ENCODE measurements at places on chromosomes 7 and 10.
A peak's percentile ranks its signal among the peaks of the same experiment; 100 is the strongest.

GRCh38 chr7:88835147-88835728, 39.7 kb upstream of the TEX47 start:
- no peak for DNase-seq

DNA sequence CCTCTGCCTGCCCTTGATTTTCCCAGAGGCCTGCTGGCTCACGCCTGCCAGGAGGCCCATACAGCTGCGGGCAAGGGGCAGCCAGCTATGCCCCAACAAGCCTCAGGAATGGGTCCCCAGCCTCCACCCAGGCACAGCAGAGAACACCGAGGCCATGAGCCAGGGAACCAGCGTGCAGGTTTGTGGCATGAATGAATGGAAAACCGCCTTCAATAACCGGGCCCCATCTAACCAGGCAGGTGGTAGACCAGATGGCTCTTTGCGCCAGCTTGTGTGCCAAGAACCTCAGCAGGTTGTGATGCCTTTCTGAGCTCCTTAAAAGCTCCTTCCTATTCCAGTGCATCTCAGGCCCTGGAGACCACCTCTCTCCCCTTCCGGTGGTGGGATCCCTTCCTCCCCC, 50.2 kb downstream of the ELFN1 start:
- no peak for DNase-seq

GRCh38 chr7:22851145-22851544, 28.5 kb upstream of the TOMM7 start:
- DNase-seq: no peak

- DNase-seq: peak; percentile 52
Observed at GRCh38 chr7:122674502-122674901, 24.4 kb downstream of the RNF133 start.

DNA sequence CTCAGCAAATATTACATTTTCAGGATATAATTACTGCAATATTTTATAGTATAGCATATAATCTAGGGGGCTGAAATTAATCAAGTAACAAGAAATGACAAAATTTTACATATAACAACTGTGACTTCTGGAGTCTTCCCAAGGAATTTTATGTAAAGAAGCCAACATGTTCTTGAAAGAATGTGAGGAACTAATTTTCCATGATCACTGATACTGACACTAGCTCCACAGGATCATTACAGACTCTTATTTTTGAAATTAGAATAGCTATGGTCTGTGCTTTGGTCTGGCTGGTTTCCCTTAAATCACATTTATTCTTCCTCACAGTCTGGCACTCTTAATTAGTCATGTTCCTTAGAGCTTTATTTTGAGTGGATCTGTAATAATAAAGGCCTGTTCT, 267.7 kb upstream of the SEMA3A start:
- DNase-seq: no peak

- no peak for DNase-seq
Observed at GRCh38 chr7:49618028-49618427, 155.4 kb upstream of the VWC2 start.

DNA sequence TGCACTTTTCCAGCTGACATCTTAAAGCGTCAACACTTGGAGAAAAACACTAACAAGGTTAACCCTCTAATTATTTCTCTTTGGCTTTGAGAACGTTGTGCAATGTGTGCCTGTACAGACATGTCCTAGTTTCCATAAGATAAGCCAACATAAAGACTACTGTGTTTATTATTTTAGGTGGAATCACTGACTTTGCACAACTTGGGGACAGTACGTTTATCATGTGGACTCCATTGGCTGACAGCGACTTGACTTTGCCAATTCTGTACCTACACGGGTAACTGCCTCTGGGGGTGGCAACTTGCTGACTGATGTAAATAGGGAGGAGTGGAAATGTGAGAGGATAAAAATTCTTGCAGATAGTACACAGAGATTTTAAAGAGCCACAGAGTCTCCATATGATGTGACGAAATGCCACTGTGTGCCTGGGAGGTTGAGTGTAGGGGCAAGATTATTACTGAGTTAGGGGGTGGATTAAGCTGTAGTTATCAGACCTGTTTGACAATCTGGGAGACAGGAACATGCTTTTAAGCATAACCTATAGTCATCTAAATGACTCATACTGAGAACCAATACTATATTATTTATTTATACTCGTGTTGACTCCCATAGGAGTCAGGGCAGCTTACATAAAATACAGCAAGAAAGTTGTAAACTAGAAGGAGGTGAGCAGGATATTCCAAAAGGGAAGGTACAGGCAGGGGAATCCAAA, 21.0 kb downstream of the SLC13A4 start:
- DNase-seq: no peak

DNA sequence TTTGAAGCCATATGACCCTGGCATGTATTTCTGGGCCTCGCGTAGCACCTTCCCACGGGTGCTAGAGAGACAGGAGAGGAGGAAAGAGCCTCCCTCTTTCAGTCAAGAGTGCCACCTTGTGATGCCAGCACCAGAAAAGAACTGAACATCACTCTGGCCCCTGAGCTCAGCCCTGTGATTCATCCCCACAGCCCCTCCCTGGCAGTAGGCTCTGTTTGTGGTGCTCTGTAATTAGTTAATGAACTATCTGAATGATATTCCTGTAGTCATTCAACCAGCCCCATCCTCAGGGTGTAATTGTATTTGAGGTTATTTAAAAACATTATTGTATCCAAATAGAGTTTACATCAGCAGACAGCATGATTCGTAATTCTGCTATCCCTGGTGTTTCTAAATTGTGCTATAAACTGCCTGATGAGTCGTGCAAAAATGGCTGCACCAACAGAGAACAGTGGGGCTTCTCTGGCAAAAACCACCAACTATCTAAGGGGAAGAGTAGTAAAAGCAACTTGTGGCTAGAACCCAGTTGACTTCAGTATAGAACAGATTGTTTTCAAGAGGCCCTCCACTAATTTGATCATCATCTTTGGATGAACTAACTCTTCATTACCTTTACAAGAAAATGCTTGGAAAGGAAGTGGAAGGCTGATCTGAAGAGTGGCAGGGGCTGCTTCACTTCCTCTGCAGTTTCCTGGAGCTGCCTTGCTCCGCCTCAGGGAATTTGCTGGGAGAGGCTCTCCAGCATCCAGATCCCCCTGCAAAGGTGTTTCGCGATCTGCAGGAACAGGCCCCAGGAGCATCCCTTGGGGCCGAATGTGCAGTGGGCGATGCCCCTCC, 23.7 kb upstream of the TIAL1 start:
- DNase-seq: no peak

- DNase-seq: no peak
Observed at GRCh38 chr10:28879246-28879645, 201.9 kb downstream of the BAMBI start.

DNA sequence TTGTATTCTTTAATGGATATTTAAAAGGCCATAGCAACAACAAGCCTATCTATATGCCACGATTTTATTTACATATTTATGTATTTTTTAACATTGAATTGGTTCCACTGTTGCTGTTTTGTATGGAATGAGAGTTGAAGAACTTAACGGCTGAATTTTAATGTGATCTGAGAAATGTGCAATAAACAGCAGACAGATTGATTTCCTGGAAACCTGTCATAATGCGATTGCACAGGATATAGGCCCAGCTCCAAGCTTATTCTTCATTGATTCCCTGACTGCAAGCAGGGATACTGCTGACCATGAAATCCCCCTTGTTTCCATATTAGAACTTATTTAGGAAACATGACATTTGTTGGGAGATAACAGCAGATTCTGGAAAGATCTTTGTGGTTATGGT, 195.6 kb downstream of the KCND2 start:
- no peak for DNase-seq

DNA sequence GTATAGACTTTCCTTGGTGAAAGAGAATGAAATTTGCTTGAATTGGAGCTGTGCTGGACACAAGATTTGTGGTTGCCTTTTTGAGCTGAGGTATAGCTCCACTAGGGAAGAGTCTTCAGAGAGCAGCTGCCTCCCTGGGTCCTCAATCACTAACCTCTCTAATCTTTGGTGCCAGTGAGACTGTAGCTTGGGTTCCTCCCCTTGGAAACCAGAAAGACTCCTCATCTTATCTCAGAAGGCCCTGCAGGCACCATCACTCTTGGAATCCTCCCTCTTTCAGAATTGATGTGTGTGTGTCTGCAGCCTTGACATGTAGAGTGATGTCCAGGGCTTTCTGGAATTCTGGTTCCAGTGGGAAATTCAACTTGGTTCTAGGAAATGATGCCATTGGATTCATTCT, 426.5 kb downstream of the RPS24 start:
- DNase-seq: no peak

GRCh38 chr10:43254199-43254730, 12.6 kb downstream of the RASGEF1A start:
- peak; percentile 10 for DNase-seq

DNA sequence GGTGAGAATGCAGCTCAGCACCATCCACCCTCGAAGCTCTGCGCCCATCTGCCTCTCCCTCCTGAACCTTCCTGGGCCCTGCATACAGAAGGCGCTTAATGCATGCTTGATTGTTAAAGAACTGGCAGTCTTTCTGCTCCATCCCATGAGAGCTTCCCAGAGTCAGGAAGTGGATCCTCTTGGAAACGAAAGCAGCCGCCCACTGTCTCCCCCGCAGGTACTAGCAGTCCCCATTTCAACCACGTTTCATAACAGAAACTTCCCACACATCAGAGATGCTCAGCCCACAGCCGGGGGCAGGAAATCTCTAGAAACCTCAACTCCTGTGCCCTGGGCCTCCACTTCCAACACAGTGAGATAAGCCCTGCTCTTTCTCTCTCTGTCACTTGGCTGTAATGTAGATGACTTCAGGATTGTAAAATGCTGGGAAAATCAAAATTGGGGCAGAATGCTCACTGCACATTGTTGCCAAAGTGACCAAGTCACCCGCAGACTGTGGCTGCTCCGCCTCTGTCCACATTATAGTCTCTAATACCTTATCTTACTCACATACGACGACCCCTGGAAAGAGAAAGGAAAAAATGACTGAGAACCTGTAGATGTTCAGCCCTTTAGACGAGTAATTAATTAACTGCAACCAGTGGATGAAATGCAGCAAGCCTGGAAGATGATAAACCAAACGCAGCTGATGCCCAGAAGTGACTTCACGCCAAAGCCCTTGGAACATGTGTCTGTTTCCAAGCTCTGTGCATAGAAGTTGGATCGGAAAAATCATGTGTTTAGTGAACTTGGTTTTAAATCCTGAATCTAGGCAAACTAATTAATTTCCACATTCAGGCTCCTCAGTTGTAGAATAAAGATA, 28.5 kb downstream of the GSDME start:
- DNase-seq: no peak

DNA sequence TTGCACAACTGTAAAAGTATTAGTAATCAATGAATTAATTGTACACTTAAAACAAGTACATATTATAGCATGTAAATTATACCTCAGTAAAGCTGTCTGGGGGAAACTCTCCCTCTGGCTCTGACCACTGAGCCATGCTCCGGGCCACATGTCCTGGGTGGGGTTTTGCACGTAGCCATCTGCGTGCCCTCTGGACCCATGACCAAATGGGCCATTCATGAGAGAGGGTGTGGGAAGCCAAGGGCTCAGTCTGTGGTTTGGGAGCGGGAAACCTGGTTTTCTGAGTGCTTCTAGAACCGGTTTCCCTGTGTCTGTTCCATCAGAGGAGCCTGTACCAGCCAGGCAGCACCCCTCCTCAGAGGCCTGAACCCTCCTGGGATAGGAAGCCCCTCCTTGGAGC, 143.2 kb downstream of the SH3PXD2A start:
- no peak for DNase-seq

DNA sequence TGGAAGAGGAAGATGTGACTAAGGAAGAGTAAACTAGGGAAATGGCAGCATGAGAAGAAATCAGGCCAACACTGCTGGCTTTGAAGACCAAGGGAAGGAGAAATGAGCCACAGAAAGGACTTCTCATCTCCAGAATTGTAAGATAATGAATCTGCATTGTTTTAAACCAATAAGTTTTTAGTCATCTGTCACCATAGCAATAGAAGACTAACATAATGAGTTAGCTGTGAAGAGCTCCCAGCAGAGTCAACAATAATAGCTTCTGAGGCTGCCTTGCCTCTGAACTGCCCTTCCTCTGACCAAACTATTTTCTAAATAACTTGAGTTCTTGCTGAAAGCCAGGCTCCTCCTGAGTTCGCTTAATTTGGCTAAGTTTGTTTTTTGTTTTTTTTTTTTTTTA, 103.6 kb downstream of the CACNA2D1 start:
- DNase-seq: no peak

DNA sequence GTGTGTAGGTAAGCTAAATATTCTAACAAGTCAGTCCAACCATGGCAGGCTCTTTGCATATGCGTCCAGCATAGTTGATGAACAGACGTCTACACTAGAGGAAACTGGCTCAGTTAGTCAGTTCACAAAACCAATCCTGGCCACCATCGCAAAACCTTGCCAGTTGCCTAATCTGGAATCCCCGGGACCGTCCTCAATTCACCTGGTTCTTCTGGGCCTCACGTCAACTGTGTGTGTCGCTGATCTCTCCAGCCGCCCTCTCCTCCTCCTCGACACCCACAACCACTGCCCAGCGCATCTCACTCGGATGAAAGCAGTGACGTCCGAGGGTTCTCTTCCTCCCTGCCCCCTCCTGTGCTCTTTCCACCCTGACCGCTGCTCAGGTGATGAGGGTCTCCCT, 217.8 kb upstream of the SH2B2 start:
- DNase-seq: no peak

- DNase-seq: no peak
Observed at GRCh38 chr10:95309958-95310357, 19.2 kb upstream of the PDLIM1 start.

DNA sequence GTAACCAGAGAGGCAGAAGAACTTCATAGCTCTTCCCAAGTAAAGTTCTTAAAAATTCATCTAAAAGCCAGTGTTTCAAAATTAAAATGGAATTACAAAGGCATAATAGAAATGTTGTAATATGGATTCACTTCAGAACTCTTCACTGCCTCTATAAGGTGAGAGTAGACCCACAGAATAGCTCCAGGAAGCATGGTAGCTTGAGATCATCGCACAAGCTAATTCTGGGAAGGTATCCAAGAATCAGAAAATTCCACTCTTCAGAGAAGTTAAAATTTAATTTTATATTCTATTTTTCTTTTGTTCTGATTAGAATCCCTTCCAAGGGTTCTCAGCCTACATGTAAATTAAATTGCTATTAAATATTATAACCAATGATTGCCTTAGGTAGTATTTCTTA, 1.5 kb upstream of the DHX32 start:
- DNase-seq: no peak

DNA sequence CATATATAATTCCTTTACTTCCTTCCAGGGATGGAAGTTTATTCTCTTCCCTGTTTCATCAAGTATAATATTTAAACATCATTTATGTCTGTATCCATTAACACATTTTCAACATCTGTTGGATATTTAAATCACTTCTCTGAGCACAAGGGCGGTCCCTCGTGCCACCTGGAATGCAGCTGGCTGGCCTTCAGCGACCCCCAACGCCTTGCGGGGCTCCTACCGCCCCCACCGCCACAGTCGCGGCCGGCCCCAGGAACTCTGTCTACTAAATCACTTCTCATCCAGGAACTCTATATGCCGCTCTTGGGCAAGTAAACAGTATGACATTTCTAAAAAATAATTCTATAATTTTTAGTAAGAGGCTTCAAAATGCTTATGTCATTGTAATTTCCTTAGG, 221.1 kb upstream of the PTN start:
- no peak for DNase-seq

GRCh38 chr10:116748041-116748440, 5.7 kb upstream of the HSPA12A start:
- DNase-seq: no peak

GRCh38 chr7:4683043-4683883, 1.2 kb downstream of the FOXK1 start:
- no peak for DNase-seq

Data from right hindlimb (tissue), 1 donor.